ENCODE measurements at places on chromosomes 4 and X. TPM values are rescaled to one million over a fixed set of nuclear protein-coding genes. Genes with fewer than 3 reads are reported as not detected.

DNA sequence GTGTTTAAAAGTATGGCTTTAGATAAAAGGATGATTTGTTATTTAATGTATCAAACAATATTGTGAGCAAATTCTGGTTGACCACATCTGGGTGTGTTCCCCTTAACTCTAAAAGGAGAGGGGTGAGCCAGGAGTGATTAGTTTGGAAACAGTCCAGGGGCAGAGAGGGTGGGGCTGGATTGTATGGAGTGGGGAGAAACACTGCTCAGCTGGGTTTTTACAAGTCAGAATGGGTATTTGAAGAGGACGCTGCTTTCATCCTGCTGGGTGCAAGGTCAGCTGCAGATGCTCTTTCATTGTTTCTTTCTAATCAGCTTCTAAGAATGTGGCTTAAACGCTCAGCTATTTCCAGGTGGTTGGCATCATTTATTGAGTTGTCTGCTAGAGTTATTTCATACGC, 82.8 kb upstream of the LIMCH1 start:
- DNase-seq = no peak

DNA sequence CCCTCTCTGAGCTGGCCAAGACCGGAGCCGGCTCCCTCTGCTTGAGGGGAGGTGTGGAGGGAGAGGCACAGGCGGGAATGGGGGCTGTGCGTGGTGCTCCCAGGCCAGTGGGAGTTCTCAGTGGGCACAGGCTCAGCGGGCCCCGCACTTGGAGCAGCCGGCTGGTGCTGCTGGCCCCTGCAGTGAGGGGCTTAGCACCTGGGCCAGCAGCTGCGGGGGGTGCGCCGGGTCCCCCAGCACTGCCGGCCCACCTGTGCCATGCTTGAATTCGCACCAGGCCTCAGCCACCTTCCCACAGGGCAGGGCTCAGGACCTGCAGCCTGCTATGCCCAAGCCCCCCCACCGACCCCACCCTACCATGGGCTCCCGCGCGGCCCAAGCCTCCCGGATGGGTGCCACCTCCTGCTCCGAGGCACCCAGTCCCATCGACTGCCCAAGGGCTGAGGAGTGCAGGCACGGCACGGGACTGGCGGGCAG, 602.5 kb downstream of the KCTD8 start:
- DNase-seq = no peak

- no peak for DNase-seq
Measured at GRCh38 chr4:92618968-92619367, 315.2 kb downstream of the GRID2 start.

DNA sequence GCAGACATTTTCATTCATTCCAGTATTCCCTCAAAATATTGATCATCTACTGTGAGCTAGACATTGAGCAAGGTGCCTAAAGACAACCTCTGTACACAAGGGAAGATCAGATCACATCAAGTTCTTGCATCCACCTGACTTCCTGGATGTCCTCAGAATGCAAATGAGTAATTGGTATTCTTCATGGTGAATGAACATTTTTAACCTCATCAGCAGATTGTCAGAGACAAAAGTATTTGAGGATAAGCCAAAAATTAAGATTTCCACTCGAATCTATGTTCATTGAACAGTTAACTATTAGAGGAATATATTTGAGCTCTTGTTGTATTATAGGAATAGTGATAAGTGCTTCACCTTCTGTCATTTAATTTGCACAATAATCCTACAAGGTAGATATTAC, 1.3 kb downstream of the SMARCAD1 start:
- DNase-seq = no peak

- no peak for DNase-seq
Measured at GRCh38 chr4:114025176-114025777, 45.8 kb upstream of the ARSJ start.

NXF2B gene
- not detected for total RNA-seq

GPR50 gene
- not detected for total RNA-seq

PNMA5 gene
- total RNA-seq = not detected

ZNF141 gene
- 29.9 TPM for total RNA-seq

RGN gene
- 0.87 TPM for total RNA-seq

ARR3 gene
- not detected for total RNA-seq
